ENCODE measurements at places on chromosomes 7 and 10.
A peak's percentile ranks its signal among the peaks of the same experiment; 100 is the strongest.

GRCh38 chr10:59085054-59085453, 91.4 kb upstream of the PHYHIPL start:
- DNase-seq, result no peak

DNA sequence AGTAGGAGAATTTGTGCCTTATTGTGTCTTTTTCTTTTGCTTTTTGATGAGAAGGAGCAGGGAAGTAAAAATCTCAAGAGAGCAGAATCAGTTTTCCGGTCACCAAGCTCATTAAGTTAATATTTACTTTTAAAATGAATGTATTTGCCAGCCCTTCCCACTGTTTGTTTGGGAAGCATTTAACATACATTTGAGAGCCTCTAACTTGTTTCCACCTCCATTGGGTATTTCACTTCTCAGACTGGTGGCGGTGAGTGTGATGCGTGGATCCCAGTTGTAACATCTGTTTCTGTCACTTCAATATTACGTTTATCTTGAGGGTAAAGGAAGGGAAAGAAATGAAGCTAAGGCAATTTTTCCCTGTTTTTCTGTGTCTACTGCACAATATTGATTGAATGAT, 22.8 kb downstream of the CDK14 start:
- no peak for DNase-seq

- DNase-seq, result no peak
Observed at GRCh38 chr7:69047151-69047754, 551.0 kb upstream of the AUTS2 start.

DNA sequence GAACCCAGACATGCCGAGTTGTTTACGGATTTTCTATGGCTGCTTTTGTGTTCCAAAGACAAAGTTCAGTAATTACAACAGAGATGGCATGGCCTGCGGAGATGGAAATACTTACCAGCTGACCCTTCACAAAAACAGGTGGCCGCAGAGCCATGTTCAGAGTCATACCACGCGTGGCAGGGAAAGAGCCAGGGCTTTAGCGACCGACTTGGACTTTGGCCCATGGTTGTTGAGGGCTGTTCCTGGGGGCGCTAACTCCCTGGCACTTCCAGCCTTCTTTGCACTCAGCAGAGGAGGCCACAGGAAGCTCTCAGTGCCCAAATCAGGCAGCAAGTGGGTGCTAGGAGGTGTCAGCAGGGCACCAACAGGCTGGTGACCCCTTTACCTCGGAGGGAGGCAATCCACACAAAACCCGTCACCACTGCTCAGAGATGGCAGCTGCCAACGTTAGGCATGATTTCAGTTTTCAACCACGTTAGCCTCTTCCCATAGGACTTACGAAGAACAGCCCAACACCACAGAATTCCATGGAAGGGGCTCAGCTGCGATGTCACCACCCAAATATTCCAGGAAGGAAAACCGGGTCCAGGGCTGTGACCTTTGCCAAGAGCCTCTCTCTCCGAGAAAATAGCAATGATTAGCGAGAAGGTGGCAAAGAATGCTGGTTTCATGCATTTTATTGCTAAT, 21.4 kb upstream of the CNPY1 start:
- no peak for DNase-seq

DNA sequence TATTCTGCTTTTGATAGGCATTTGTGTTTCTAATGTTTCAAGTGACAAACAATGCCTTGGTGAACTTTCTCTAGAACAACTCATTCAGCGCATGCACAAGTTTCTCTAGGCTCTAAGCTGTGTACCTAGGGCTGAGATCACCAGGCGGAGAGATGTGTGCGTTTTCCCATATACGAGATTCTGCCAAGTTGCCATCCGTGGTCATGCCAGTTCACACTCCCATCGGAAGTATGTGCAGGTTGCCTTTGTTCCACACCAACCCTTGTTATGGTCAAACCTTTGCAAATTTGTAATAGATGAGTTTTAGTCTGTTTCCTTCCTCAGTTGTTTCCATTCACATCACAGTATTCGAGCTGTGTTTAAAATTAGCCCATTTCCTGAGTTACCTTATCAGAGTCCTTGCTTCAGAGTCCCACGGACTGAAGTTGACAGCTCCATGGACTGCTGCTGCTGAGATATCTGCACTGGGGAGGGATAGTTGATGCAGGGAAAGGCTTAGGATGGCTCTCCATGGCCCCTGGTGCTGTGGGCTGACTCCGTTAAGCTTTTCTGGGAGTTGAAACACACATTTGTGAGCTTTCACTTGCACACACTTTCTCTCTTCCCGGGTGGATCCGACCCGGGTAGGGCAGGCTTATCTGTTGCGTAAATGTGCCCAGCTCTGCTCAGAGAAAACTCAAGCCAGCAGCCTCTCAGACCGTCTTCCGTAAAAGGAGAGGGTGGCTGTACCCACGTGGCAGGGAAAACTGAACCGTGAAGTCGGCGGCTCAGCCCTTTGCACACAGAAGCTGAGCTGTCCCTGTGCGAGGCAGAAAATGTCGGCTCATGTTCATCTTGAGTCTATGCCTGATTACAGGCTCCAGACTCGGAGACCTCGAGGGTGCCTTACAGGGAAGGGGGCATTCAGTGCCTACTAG, 49.4 kb downstream of the HK1 start:
- DNase-seq, result peak; percentile 62

- no peak for DNase-seq
Observed at GRCh38 chr7:141436139-141436538, 115.1 kb upstream of the AGK start.

GRCh38 chr7:54615537-54615936, 73.4 kb downstream of the VSTM2A start:
- DNase-seq, result peak; percentile 11

All from astrocyte of the spinal cord (primary cell).